ENCODE measurements at places on chromosomes 3 and 15.

- no peak for DNase-seq
These were observed 21.1 kb downstream of the PARP15 start for GRCh38 chr3:122598556-122598955.

GRCh38 chr15:40992241-40992741 is 39.0 kb downstream of the CHAC1 start:
- no peak for DNase-seq

GRCh38 chr3:54345847-54346375 is 223.6 kb downstream of the CACNA2D3 start:
- DNase-seq = no peak

- no peak for DNase-seq
These were observed 27.7 kb downstream of the SEMA6D start for GRCh38 chr15:47744973-47745372.

DNA sequence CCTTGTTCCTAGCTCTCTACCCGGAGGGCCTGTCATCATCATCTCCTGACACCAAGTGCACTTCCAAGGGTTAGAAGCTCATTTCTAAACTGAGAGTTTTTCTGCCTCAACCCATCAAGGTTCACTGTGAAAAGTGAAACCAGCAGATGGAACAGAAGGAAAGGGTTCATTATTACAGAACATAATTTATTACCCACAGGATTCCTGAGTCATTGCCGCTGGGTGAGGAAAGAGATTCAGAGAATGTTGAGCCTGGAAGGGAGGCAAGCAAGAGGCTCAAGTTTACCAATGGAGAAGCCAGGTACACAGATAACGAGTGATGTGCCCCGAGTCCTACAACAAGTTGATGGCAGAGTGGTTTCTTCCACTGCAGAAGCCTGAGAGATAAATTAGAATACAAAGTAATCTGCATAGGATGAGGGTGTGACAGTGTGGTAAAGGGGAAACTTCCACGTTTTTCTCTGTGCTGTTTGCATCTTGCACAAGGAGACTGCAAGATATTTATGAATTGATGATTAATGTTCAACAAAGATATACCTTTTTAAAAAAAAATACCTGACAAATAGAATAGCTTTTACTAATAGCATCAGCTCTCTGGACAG is 80.5 kb upstream of the SETMAR start:
- no peak for DNase-seq

DNA sequence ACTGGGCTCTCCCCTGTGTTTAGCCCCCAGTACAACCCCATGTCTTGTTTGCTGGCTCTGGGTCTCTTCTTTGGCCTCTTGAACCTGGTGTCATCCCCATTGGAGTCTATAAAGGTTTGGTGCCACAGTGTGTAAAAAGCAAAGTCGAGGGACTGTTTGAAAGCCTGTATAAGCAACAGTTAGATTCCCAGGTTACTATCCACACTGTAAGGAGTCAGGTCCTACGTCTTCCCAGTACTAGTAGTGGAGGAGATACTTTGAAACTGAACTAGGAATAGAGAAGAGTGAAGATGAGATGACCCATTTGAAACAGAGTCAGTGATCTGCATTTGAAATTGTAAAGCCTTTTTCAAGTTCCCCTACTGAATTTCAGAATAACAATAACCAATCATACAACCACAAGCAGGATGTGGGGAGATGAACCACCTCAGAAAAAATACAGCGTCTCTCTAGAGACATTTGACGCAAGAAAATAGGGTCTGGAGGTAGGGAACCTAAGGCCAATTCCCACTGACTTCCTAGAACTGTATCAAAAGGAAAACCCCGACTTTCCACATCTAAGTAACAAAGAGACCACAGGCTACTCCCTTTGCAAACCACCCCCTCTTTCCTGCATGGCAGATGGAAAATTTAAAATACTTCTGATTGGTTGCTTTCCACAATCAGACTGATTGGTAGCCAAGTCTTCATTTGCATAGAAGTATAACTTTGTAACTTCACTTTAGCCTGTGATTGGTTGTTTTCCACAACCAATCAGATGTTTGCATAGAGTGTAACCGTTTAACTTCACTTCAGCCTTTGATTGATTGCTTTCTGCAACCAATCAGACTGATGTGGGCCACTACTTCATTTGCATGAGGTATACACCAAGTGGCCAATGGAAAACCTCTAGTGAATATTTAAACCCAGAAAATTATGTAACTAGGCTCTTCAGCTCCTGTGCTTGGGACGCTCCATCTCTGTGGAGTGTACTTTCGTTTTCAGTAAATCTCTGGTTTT is 49.9 kb upstream of the NEDD4 start:
- DNase-seq = no peak

DNA sequence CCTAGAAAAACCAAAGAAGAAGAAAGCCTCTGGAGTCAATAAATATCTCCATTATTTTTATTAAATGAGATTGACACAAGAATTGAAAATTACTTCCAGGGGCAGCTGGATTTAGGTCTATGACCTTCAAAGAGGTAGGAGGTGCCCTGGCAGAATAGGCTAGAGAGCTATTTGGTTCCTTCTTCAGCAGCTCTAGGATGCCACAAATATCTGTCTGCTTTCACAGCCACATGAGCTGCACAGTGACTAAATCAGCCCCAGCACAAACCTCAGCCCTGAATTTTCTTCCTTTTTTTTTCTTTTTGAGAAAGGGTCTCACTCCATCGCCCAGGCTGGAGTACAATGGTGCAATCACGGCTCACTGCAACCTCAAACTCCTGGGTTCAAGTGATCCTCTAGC is 223.5 kb downstream of the ABHD5 start:
- DNase-seq = no peak

GRCh38 chr3:132255041-132255745 is 62.0 kb upstream of the ACP3 start:
- no peak for DNase-seq

Data from iPS DF 6.9 (cell line).